ENCODE measurements at places on chromosomes 16 and 17.

DNA sequence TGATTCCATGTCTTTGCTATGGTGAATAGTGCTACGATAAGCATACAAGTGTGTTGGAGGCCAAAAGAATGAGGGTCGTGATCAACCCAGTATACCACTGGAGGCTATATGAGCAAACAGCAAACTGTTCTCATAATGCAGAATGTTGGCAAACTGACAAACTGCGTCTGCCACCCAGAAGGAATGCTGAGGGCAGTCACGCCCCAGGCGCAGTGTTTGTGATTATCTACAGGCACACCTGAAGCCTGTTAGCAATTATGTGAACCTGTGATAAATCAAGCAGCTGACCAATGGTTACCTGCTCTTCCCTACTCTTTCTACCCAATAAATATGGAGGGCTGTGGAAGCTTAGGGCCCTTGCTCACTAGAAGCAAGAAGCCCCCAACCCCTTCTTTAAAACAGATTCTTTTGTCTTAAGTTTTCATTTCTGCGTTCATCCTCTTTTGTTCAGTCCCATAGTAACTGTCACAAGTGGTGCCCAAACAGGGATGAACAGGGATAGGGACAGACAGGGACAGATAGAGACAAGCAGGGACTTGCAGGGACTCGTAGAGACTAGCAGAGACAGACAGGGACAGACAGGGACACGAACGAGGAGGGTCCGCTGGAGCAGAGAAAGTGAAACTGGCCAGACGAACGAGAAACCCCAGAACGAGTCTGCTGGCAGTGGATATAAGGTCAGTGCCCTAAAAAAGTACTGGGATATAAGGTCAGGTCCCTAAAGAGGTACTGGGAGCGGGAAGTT is 25.1 kb downstream of the CD300LG start:
- DNase-seq, result no peak

DNA sequence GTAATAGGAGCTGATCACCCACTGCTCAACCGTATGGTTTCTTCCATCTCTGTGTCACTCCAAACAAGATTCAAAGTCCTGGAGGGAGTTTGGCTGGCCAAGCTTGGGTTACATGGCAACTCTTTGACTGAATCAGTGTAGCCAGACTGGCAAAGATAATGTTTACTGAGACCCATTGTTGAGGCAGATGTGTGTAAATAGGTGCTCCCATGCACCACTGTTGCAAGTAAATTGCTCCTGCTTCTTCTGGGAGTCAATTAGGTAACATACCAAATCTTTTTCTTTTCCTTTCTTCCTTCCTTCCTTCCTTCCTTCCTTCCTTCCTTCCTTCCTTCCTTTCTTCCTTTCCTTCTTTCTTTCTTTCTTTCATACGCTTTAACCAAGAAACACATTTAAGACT is 86.3 kb upstream of the DHX40 start:
- DNase-seq, result no peak

- no peak for DNase-seq
These were observed 42.4 kb downstream of the WDR59 start for GRCh38 chr16:74942566-74942965.

GRCh38 chr17:32341141-32341856 is 674 bp downstream of the C17orf75 start:
- peak; percentile 23 for DNase-seq

- no peak for DNase-seq
These were observed 27.6 kb downstream of the ELAC2 start for GRCh38 chr17:12990041-12990808.

DNA sequence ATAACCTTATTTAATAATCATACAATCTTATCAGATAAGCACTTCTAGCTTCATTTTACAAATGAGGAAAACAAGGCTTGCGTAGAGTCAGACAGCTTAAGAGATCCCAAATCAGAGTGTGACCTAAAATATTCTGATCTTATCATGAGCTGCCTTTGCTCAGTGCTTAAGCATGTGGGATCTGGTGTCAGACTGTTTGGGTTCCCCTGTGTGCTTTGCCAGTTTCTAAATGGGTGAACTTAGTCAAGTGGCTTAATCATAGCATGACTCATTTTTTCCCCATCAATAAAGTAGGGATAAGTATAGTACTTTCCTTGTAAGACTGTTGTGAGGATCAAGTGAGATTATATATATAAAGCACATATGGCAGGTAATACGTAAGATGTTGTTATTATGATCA is 612.6 kb upstream of the C16orf82 start:
- DNase-seq, result no peak

- DNase-seq, result no peak
These were observed 76.6 kb downstream of the CLEC16A start for GRCh38 chr16:11020792-11021551.

GRCh38 chr16:84598360-84598759 is 19.5 kb downstream of the COTL1 start:
- DNase-seq, result no peak

GRCh38 chr17:77213778-77214132 is 73.0 kb downstream of the SEC14L1 start:
- DNase-seq, result no peak

- DNase-seq, result no peak
These were observed 15.3 kb downstream of the EPOP start for GRCh38 chr17:38659415-38659814.

- no peak for DNase-seq
These were observed 6.0 kb downstream of the CENPN start for GRCh38 chr16:81012974-81013373.

GRCh38 chr16:6382924-6383459 is 949.7 kb upstream of the RBFOX1 start:
- no peak for DNase-seq

- no peak for DNase-seq
These were observed 98.6 kb upstream of the CREBBP start for GRCh38 chr16:3979070-3979469.

- DNase-seq, result no peak
These were observed 606 bp upstream of the ZBTB4 start for GRCh38 chr17:7480089-7480384.

DNA sequence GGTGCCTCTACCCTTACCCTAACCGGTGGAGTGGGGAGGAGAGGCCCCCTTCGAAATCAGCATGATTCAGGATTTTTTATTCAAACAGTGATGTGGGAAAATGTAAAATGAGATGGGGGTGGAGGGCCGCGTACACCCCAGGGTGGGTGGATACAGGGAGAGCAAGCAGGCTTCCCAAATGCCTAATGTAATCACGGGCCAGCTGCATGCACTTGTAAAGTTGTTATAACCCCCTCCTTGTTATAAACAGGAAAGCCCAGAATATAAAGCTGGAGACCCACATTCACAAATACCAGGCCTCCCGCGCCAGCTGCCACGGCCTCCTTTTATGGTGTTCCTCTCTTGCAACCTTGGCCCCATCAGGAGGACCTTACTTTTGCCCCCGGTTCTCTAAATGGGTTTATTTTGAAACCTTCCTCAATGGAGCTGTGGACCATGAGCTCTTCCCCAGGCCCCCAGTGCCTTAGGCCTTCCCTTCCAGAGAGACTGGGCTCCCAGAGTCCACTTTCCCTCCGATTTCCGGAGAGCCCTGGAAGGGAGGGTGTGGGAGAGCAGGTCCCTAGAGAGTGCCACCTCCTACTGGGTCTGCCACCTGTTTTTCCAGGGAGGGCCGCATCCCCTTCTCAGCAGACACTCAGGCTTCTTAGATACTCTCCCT is 906 bp upstream of the FOXL1 start:
- DNase-seq, result no peak

DNA sequence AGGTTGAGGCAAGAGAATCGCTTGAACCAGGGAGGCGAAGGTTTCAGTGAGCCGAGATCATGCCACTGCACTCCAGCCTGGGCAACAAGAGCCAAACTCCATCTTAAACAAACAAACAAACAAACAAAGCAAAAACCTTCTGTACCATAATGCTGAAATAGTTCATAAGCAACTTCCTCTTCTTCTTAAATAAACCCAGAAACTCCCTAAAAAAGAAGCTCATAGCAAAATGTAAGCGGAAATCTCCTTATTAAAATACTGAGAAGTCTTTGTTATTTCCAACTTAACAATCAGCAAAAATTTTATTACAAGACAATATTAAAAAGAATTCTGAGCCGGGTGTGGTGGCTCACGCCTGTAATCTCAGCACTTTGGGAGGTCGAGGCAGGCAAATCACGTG is 82.8 kb downstream of the FBXL20 start:
- no peak for DNase-seq

GRCh38 chr17:15966879-15967248 is 21.9 kb downstream of the ADORA2B start:
- no peak for DNase-seq

DNA sequence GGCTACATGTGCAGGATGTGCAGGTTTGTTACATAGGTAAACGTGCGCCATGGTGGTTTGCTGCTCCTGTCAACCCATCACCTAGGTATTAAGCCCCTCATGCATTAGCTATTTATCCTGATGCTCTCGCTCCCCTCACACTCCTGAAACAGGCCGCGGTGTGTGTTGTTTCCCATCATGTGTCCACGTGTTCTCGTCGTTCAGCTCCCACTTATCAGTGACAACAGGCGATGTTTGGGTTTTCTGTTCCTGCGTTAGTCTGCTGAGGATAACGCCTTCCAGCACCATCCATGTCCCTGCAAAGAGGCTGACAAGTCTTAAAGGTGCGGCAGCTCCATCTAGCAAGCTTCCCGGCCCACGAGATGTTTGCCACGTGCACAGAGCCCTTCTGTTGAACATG is 175.1 kb downstream of the FOXL1 start:
- no peak for DNase-seq

- DNase-seq, result no peak
These were observed 55.0 kb downstream of the TK2 start for GRCh38 chr16:66494916-66495315.

- DNase-seq, result no peak
These were observed 1.1 kb downstream of the ABCA9 start for GRCh38 chr17:69059458-69060175.

GRCh38 chr17:70181376-70181775 is 12.0 kb downstream of the KCNJ2 start:
- no peak for DNase-seq

GRCh38 chr16:57699481-57699880 is 4.9 kb downstream of the DRC7 start:
- DNase-seq, result no peak

DNA sequence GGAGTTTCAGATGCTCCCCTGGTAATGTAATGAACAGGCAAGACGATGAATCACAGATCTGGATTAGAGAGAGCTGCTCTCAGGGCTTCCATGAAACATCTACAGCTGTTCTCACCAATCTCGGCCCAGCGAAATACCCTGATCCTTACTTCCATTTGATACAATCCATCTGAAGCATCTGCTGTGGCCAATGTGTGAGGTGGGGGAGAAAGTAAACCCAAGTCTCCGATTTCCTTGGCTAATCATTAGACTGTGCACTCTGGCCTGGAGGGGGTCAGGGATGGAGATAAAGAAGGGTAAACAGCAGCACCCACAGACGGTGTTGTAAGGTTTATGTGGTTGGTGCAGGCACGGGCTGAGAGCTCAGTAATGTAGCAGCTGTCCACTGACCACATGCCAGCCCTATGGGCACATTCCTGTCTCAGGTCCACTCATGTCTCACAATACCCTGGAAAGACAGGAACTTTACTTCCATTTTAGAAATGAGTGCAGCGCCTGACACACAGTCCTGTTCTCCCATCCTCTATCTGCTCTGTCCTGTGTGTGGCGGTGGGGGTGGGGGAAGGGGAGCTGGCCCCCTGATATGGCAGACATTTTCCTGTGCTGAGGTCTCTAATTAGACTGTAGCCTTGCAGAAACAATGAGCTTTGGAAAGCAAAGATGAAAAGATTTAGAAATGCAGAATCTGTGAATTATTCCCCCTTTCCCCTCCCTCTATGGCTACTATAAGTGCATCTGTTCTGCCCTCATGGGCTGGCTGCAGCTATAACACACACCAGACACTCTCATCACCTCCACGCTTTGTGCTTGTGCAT is 48.3 kb upstream of the ERN1 start:
- no peak for DNase-seq

DNA sequence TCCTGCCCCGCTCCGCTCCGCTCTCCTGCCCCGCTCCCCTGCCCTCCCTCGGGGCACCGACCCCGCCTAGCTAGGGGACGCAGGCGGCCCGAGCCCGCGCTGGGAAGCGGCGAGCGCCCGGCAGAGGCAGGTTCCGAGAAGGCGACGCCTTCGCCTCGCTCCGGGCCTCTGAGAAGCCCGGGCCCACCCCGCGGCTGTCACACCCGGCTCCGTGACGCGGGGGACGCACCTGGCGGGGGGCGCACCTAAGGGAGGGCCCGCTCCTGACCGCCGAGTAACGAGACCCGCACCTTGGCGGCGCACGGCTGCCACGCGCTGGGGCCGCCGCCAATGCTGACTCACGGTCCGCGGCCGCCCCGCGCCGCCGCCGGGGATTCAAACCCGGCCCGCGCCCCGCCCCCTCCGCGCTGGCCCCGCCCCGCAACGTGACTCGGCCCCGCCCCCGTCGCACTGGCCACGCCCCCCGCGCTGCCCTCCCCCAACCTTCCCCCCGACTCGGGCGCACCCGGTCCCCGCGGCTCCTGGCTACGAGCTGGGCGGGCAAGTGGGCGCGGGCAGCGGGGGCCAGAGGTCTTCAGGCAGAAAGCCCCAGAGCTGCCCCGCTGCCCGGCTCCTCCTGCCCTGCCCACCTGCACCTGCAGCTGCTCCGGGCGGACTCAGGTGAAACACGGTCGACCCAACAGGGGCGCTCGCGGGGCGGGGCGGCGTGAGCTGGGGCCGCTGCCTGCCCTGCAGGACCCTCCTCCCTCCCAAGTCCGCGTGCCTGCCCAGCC is 27.8 kb downstream of the GNPTG start:
- peak; percentile 66 for DNase-seq

GRCh38 chr17:20267459-20267842 is 199.9 kb downstream of the LGALS9B start:
- no peak for DNase-seq

DNA sequence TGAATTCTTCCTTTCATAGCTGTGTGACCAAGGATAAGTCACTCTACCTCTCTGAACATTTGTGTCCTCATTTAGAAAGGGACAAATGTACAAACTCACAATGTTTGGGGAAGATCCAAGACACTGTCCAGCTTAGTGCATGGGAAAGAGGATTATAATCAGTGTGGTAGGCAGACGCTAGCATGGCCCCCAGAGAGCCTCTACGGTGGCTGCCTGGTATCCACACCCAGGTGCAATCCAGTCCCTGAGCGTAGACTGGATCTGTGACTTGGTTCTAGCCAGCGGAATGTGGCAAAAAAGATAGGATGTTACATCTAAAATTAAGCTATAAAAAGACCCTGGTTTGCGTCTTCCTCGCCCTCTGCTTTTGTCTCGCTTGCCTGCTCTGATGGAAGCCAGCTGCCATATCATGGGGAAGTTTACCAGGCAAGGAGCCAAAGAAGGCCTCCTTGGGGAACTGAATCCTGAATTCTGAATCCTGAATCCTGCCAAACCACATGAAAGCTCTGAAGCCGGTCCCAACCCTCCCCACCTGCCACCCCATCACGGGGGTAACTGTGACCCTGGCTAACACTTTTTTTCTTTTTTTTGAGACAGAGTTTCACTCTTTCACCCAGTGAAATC is 51.7 kb downstream of the PLXDC1 start:
- no peak for DNase-seq

- no peak for DNase-seq
These were observed 14.4 kb upstream of the LGALS3BP start for GRCh38 chr17:78993981-78994671.

GRCh38 chr16:85729452-85730185 is 21.3 kb downstream of the C16orf74 start:
- DNase-seq, result no peak

- DNase-seq, result no peak
These were observed 59.6 kb downstream of the SOCS1 start for GRCh38 chr16:11196286-11196828.

Data from NCI-H526 (cell line).